H1 (cell line): ENCODE measurements at places on chromosomes 12 and 14.

- no peak for DNase-seq
Observed at GRCh38 chr14:99217066-99217955, 54.7 kb downstream of the BCL11B start.

- no peak for DNase-seq
Observed at GRCh38 chr14:26702721-26703230, 104.9 kb upstream of the NOVA1 start.

DNA sequence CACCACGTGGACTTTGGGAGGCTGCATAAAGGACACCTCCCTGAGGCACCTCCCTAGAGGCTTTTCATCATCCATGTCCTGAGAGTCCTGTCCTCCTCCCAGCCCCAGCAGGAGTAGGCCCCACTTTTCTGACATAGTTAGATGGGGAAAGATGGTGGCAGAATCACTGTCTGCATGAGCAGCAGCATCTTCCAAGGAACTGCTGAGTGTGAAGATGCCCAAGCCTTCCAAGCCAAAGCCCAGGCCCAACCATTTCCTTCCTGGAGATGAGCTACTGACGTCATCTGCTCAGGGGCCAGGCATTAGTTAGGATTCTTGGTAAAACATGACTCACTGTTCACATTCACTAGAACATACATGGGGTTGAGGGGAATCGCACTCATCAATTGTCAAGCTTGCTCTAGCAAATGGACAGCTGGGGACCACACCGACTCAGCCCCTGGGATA lies 37.3 kb downstream of the VDR start:
- DNase-seq, result no peak

GRCh38 chr14:42855085-42855484 lies 1248.4 kb downstream of the LRFN5 start:
- DNase-seq, result no peak

DNA sequence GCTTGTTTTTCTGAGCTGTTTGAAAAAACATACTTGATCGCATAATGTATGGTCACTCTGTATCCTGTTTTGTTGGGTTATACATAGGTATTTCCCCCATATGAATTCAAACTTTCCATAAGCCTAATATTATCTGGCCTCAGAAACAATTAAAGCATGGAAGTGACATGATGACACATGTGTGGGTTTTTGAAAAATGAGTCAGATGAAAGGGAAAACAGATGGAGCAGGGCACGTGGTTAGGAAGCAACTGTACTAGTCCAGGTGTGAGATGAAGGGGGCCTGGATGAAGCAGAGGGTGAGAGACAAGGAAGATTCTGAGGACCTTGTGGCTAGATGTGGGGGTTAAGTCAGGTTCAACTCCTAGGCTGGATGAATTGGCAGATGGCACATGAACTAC lies 92.7 kb upstream of the DNM1L start:
- no peak for DNase-seq

- DNase-seq, result peak; percentile 61
Observed at GRCh38 chr14:101072945-101073597, 169.5 kb upstream of the RTL1 start.

GRCh38 chr12:89692439-89692838 lies 16.2 kb downstream of the ATP2B1 start:
- DNase-seq, result no peak

DNA sequence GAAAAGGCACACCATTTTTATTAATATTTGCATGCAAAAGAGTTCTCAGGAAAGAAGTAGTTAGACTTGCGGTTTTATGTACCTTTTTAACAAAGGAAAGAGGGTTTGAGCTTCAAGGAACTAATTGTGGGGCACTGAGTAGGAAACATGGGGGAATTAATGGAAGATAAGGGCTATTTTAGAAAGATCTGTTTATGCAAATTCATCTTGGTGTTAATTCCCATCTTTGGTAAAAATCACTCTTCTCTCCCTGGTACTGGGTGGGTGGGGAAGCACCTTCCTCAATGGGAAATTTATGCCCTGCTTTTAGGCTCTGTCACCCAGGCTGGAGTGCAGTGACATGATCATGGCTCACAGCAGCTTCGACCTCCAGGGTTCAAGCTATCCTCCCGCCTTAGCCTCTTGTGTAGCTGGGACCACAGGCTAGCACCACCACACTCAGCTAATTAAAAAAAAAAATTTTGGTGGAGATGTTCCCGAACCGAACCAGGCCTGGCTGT lies 30.1 kb upstream of the RESF1 start:
- no peak for DNase-seq

DNA sequence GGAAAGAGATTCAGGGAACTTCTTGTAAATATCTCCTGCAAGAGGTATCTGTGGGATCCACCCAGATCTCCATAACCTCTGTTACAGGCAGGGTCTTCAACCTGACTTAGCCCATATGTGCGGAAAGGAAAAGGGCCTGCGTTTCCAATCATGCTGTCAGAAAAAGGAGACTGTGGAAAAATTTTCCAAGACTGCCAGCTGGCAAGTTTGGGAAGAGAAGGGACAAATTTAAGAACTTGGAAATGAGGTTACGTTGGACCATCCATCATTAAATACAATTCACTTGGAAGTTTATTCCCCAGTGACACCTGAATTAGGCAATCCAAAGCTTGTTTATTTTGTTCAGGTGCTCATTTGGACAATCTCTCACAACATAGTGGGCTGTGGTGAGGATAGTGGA lies 13.9 kb downstream of the PTHLH start:
- DNase-seq, result no peak

GRCh38 chr12:50224026-50224692 lies 57.0 kb upstream of the CERS5 start:
- DNase-seq, result no peak

GRCh38 chr12:62113366-62114011 lies 146.7 kb upstream of the USP15 start:
- no peak for DNase-seq

GRCh38 chr12:11545484-11546330 lies 103.8 kb upstream of the ETV6 start:
- DNase-seq, result no peak

DNA sequence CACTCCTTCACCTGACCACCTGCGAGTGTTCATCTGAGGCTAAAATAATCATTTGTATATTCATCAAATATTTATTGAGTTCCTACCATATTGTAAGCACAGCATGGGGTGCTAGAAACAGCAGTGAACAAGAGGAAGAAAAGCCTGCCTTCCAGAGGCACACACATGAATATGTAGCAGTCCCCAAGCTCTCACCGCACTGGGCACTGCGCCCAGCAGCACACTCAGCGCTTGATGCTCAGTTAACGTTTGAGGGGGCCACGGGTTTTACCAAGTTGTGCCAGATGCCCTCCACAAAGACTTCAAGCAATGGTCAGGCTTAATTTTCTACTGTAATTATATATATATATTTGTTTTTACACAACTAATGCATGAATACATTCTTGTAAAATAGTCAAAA lies 52.0 kb downstream of the HELB start:
- no peak for DNase-seq

- DNase-seq, result no peak
Observed at GRCh38 chr12:76790564-76791552, 26.9 kb downstream of the ZDHHC17 start.
